ENCODE measurements at places on chromosomes 1 and 21. TPM values are rescaled to one million over a fixed set of nuclear protein-coding genes. Genes with fewer than 3 reads are reported as not detected.

- no peak for DNase-seq
Observed at GRCh38 chr1:231694465-231695077, 68.0 kb downstream of the DISC1 start.

DNA sequence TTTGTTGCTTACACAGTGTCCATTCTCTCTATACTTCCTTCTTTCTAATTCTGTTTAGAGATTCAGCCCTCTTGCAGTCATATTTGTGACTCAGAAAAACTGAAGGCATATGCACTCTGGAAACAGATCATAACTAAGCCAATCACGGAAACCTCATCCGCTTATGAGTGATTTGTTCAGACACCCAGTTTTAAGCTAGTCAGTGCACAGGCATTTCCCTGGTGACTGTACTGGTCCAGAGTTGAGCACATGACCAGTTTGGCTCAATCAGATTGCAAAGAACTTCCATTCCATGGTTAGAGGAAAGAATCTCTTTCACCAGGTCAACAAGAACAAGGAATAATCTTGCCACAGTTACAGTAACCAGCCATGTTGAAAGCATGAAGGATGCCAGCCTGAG, 69.2 kb upstream of the SGIP1 start:
- no peak for DNase-seq

GRCh38 chr1:13628711-13629110, 45.1 kb downstream of the PDPN start:
- DNase-seq = no peak

- no peak for DNase-seq
Observed at GRCh38 chr21:41897700-41898099, 18.6 kb upstream of the PRDM15 start.

DNA sequence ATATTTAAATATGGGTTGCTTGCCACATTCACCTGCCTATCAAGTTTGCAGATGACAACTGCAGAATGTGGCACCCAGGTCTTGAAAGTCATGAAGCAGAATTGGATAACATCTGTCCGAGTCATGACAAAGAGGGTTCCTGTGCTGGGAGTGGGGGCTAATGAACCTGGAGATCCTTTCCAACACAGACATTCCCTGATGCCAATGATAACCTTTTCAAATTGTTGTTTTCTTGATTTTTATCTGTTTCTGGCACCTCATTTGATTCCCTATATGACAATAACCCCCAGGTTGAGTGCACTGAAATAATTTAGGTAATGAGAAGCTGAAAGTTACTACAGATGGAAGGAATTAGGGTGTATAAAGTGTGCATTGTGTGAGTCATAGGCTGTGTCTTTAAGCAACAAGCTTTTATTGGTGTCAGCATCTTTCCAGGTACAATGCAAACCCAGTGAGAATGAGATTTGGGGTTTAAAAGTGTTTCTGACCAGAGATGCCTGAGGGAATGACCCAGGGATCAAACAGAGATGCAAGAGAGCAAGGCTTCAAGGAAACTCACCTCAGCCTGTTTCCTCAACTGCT, 32.0 kb upstream of the IL10 start:
- DNase-seq = no peak

DNA sequence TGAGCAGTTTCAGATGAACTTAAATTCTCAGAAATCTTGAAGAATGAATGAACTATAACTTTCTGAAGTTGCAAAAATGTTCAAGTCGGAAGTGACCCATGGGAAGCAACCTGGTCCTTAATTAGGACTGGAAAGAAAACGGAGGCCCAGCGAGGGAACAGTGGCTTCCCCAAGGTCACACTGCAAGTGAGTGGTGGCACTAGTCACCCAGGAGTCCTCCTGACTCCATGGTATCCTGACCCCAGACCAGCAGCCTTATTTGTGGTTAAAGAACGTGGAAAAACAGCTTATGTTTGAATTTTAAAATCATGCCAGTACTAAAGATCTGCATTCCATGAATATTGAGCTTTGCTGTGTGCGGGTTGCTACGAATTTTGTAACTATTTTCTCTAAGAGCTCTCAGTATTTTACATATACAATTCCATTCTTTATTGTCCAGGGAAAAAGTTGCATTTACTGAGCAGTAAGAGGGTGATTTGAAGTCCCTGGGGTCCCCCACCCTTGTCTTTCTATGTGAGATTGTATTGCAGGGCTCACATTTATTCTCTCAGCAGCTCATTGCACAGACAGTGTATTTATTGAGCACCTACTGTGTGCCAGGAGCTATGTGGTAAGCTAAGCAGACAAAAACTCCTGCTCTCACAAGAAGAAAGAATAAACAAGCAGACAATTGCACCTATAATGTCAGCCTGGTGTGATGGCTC, 61.6 kb upstream of the ATP5PO start:
- DNase-seq = no peak

The FCGR2B gene
- 13.9 TPM for total RNA-seq

- no peak for DNase-seq
Observed at GRCh38 chr1:19313636-19313959, 1.5 kb downstream of the SLC66A1 start.

DNA sequence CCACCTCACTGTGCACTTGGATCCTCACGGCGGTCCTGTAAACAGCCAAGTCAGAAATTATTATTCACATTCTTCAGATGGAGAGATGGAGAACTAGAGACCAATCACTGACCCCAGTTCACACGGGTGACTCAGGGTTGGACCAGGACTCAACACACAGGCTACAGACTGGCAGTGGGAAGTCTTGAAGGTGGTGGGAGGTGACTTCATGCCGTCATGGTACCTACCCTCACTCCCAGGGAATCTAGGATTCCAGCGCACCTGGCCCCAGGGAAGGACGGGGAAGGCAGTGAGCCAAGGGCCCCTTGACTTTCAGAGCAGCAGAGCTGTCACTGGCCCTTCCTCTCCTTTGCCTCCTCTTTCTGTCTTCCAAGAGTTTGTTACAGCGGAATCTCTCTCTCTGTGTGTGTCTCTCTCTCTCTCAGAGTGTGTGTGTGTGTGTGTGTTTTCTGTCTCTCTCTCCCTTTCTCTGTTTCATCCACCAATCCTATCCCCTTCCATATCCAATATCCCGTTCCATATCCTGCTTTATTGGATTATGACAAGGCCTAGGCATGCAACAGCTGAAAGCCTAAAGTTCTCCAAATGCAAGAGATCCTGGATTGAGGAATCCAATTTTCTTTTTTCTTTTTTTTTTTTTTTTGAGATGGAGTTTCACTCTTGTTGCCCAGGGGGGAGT, 11.7 kb downstream of the OPTC start:
- DNase-seq = no peak

DNA sequence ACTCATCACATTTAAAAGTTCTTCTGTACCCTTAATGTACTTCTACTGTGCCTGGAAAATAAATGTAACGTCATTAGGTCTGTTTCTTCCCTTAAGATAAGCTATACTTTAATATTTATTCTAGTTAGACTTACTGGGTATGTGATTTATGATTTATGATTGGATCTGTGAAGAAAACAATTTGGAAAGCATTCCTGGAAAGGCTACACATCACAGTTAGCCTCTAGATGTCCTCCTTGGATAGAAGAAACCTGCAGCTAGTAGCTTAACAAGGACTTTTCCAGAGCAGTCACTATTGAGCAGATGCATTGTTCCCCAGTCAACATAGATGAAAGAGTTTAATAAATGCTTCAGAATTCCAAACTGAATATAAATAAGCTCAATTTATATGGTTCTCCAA, 22.2 kb upstream of the ABL2 start:
- no peak for DNase-seq

GRCh38 chr1:48916130-48917069, 139.7 kb upstream of the BEND5 start:
- DNase-seq = no peak

DNA sequence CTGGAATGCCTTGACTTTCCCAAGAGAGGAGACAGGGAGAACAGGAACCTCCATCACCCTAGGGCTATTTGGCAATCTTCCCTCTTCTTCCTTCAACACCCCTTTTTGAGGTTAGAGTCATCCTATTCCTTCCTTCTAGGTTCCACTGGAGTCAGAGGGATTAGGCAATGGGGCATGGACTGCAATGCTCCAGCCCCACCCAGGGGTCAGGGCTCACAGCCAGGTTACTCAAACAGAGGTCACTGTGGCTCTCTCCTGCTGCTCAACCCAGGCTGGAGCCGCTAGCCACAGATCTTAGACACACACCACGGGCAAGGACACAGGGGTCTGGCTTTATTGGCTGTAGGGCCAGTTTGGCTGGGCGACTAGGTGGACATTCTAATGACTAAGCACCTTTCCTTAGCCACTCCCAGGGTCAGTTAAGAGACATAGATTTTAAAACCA, 145.5 kb upstream of the NRIP1 start:
- no peak for DNase-seq

GRCh38 chr1:101284021-101284420, 47.2 kb downstream of the S1PR1 start:
- peak; percentile 63 for DNase-seq

The LPAR3 gene
- 0.29 TPM for total RNA-seq

The MAN1C1 gene
- 61.0 TPM for total RNA-seq

DNA sequence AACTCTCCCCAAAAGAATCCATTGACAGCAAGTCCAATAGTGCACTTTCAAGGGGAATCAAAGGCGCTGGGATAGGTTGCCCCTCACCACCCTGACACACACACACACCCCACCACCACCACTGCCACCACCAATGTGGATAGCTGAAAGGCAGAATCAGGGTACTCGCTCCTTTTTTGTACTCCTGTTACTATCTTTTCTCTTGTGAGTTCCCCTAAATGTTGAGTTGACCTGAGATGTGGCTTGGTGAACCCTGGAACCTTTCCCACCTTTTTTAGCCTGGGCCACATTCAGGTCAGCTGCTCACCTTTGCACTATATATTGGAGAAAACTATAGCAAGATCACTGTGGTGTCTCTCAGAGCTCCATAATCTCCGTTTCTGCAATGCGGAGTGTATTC, 3.9 kb downstream of the S100A8 start:
- DNase-seq = no peak

The OR6N1 gene
- not detected for total RNA-seq

The COL16A1 gene
- not detected for total RNA-seq

DNA sequence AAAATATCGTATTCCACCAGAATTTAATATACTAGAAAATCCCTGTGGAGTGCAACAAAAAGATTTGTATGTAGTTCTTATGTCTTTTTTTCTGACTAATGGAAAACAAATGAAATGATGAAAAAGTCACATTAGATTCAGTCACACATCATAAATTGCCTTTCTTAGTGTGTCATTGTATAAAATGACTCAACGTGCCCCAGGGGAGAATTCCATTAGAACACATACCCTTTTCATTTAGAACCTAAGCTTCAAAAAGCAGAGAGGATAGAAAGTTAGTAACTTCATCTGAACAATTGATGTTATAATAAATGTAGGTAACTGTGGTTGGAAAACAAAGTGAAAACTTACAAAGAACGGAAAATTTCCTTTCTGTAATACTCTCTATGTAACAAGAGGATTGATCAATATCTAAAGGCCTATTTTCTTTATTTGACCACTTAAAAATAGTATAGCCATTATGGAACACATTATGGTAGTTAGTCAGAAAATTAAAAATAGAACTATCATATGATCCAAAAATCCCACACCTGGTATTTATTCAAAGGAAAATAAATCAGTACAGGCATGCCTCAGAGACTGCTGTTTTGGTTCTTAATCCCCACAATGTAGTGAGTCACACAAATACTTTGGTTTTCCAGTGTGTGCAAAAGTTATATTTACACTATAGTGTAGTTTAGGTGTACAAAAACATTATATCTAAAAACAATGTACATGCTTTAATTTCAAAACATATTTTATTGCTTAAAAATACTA, 1016.1 kb downstream of the KCNT2 start:
- no peak for DNase-seq

Data from naive thymus-derived CD4-positive, alpha-beta T cell (primary cell).